ENCODE measurements at places on chromosomes 16 and 17.

- DNase-seq = no peak
Observed at GRCh38 chr17:81520021-81520901, 7.7 kb upstream of the ACTG1 start.

DNA sequence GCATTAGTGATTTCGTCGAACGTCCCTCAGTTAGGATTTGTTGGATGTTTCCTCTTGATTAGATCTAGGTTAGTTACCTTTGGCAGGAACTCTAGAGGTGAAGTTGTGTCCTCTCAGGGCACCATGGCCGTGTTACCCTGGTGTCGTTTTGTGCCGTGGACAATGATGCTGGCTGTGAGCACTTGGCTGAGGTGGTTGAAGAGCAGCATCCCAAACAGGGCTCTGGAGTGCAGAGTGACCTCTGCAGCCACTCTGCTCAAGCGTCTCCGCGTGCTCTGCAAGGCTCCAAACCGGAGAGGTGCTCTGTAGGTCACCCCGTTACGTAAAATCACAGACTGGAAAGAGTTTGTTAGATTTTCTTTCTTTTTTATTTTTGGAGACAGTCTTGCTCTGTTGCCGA is 33.0 kb downstream of the FOXK2 start:
- DNase-seq = no peak

DNA sequence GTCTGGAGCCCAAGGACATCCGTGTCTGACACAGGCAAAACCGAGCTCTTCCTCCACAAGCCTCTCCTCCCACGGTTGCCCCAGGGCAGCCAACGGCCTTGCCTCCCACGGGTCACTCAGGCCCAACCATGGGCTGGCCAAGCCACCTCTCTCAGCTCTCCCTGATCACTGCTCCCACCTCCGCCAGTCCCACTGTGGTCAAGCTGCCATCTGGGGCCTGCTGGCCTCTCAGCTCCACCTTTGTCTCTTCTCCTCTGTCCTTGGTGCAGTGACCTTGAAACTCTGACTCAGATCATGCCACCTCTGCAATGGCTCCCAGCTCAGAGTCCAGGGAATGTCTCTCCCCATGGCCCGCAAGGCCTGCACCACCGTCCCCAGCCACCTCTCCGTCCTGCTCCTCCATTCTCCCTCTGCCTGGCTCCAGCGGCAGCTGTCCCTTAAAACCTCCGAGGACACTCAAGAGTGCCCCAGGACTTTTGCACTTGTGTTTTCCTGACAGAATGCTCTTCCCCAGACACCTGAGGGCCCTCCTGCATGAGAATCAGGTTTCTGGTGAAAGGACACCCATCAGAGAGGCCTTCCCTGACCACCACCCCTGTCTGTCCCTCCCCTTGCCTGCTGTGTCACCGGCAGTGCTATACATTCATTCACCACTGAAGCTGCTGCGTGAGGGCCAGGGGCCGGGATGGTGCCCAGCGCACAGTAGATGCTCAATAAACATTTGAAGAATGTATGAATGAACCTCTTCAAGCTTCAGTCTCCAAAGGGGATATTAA is 19.3 kb downstream of the PEMT start:
- no peak for DNase-seq

GRCh38 chr16:974001-974601 is 3.3 kb upstream of the LMF1 start:
- DNase-seq = no peak

DNA sequence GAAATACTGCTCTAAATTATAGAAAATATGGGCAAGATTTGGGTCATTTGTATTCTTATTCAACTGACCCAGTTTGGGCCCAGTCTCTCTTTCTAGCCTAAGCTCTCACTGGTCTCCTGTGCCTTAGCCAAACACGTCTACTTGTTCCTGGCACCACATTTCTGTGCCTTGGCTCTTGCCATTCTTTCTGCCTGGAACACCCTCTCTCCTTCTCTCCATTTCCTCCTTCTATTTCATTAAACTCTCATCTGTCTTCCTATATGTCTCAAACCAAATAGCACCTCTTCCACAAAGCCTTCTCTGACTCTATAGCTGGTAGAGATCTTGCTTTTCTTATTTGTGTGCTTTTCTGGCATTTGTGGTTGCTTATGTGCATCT is 37.7 kb upstream of the NUFIP2 start:
- no peak for DNase-seq

DNA sequence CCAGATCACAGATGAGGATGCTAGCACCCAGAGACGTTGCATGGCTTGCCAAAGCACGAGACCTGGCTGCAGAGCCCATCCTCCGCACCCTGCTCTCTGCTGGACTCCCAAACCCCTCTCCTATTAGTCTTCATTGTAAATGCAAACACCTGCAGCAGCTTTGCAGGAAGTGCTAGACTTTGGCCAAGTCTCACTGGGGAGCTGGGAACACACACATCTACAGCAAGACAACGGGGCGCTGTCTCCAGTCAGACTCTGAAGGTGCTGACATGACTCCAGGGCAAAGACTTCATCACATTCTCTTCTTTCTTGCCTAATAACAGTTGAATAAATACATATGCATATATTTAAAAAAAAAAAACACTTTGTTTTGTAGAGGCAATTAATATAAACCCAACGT is 43.8 kb downstream of the CYTH1 start:
- no peak for DNase-seq

GRCh38 chr17:57704448-57704847 is 40.7 kb downstream of the CCDC182 start:
- no peak for DNase-seq

DNA sequence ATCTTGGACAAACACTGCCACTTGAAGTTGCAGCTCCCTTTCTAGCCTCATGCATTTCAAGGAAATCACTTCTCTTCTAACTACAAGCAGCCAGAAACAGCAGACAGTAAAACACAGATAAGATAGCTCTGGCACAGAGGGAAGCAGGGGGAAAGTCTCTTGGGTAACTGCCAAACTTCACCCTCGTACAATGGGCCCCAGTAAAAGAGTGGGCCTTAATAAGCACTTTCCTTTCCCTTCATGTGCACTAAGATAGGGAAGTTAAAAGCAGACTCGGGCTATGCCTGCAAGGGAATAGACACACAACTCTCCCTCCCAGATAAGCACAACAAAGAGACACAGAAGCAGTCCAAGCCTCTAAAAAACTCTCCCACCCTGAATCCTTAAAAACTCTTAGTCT is 4.2 kb upstream of the KRTAP4-5 start:
- no peak for DNase-seq

GRCh38 chr17:42163113-42163512 is 8.3 kb upstream of the RAB5C start:
- no peak for DNase-seq

- no peak for DNase-seq
Observed at GRCh38 chr16:27980919-27981700, 82.4 kb downstream of the GSG1L start.

- no peak for DNase-seq
Observed at GRCh38 chr17:66843627-66844026, 8.7 kb downstream of the CACNG5 start.

DNA sequence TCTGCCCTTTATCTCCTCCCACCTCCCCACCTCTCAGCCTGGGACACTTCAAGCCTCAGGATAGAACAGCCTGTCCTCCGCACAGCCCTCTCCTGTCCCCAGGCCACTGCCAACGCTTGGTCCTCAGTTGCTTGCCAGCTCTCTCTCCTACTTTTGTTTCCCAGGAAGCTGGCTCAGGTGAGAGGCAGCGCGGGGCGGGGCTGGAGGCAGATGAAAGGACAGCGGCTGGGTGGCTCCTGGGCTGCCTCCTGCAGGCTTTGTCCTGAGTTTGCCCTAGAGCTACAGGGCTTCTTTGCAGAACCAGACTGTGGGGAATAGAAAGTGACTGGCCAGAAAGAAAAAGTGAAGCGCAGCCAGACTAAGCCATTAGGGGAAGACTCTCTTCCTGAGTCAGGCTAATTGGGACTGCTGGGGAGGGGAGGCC is 48.2 kb upstream of the CDC42EP4 start:
- no peak for DNase-seq

DNA sequence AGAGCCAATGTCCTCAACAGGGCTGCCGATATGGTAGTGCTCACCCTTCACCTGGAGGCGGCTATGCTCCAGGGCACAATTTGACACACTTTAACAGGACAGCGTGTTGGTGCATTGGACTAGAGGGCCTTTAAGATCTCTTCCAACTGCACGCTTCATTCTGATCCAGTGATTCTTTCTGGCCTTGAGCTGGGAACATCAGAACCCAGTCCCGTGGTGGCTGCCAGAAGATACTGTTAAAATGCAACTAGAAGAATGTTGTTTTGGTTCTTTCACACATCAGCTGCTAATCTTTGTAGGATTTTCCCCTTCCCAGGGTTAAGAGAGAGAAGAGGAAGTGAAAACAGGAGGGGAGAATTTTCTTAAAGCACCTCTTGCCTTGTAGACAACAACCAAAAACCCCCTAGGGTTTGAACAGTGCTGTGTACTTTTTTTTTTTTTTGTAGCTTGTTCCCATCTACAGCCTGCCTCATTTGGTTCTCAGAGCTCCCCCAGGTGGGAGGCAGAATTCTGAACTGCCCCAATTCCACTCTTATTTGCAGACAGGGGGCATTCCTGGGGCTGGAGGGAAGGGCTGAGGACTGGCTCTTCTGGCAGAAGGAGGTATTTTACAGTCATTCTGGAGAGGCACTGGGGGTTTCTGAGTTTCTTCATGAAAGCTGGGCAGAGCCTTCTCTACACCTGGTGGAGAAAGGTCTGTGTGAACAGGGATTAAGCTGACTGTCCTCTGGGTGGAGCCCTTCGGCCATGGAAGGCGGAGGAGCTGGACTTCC is 32.4 kb downstream of the SMARCE1 start:
- DNase-seq = peak; percentile 39

DNA sequence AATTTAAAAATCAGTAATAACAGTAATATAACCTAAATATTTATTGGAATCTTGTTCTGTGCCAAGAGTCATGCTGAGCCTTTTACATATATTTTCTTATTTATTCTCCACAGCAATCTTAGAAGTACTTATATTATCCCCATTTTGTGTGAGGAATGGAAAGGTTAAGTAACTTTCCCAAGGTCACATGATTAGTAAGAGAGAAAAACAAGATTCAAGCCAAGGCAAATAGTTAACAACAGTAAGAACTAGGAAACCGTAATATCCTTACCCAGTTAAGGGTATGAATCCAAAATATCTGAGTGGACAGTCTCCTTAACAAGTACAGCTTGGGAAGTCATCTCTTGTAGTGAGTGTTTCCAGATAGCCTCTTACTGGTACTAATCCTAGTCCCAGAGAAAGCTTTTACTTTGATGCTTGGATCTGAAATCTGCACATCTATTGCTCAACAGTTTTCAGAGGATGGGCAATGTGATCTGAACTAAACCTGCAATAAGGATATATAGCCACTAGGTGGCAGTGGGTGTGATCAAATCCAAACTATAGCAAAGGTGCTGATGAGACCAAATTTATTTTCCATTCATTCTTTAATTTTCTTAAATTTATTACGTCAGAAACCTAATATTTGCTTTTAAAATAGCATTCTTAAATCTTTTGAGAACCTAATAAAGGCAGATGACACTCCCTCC is 23.3 kb downstream of the SHISA6 start:
- no peak for DNase-seq

DNA sequence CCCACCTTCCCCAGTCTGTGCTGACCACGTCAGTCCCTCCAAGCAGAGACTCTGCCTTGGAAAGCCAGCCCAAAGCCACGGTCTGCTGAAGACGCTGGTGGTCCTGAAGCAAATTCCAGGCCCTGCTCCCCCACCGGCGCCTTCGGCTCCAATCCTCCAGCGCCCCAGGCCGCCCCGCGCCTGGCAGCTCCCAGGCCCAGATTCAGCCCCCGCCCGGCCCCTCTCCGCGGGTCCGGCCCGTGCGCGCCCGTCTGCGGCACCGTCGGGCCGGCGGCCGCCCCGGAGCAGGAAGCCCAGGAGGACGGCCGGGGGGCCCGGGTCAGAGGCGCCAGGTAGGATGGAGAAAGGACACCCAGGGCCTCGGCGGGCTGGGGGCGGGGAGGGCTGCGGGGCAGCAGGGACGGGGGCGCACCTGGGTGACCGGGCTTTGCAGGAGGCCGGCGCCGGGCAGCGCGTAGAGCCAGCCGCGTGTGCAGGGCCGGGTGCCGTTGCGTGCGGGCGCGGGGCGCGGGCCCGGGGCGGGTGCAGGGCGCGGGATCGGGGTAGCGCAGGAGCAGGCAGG is 594 bp upstream of the SLC22A31 start:
- DNase-seq = no peak

DNA sequence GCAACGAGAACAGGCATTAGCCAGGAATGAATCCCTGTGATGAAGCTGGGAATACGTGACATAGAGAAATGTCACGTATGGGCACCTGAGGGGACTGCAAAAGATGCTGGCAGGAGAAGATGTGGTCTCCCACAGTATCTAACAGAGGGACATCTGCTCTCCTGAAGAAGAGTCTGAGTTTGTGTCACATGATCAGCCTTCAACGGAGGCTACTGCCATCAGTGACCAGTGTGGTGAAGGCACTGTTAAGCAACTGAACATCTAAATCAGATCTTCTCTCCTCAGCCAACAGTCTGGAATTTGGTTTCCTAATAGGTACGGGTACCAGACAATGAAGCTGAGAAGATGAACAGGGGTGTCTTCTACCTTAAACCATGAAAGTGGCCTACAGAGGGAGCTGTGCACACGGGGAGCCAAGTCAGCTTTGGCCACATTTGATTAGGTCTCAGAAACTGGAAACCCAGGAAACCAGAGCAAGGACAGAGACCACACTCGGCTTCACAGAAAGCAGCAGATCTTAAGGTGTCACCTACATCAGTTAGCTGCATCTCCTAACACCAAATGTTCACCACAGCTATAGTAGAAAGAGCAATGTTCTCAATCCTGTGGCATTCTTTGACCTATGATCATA is 41.8 kb downstream of the BRD7 start:
- DNase-seq = peak; percentile 47

DNA sequence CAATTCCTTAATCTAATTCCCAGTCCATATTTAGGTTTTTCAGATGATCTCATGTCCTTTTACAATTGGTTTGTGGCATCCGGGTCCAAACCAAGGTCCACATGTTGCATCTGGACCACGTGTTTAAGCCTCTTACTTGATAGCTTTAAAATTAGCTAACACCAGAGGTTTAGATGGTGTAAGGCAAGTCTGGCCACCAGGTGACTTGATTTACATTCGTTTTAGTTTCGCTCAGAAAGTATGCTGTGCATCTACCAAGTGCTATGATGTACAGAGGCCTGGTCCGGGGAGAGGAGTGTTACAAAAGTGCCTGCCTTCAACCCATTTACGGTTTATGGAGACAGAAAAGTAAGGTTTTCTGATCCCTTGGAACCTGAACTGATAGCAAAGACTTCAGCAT is 878 bp upstream of the DNAJA2 start:
- no peak for DNase-seq

GRCh38 chr17:57954397-57955182 is 622 bp downstream of the CUEDC1 start:
- no peak for DNase-seq

Measured in T-helper 22 cell (primary cell).